ENCODE measurements at places on chromosomes 16 and 17.

- no peak for DNase-seq
Observed at GRCh38 chr16:17585449-17586074, 114.8 kb upstream of the XYLT1 start.

- peak; percentile 40 for DNase-seq
Observed at GRCh38 chr16:25014500-25015147, 545 bp downstream of the ARHGAP17 start.

GRCh38 chr16:25875956-25876598 lies 184.3 kb downstream of the HS3ST4 start:
- no peak for DNase-seq

DNA sequence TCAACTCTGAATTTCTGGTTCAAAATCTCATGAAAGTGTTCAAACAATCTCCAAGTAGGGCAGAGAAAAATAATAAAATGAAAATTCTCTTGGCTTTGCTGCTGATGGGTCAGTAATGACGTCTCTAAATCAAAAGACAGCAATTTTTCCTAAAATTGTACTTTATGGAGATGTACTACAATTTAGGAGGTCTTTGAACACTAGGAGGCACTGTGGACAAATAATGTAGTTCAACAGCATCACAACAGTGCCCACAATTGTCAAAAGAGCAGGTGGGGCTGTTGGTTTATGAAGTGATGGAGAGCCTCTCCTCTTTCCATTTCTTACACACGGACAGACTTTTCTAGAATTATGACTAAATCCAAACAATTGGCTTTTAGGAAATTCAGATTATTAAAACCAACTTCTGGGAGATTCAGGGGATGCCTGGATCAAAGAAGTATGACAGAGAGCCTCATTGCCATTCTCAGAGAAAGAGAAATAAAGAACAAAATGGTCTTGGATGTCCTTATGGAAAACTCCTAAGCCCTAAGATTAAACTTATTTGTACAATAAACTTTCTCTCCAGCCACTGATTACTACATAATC lies 23.8 kb downstream of the EZH1 start:
- DNase-seq, result no peak

- no peak for DNase-seq
Observed at GRCh38 chr16:84234321-84235241, 5.2 kb downstream of the KCNG4 start.

Data from activated T-cell treated with anti-CD3 and anti-CD28 coated beads, Interleukin-2, amount 50 U/mL, for 1 hour (primary cell).